ENCODE measurements at places on chromosomes 4 and X. TPM values are rescaled to one million over a fixed set of nuclear protein-coding genes. Genes with fewer than 3 reads are reported as not detected.

GRCh38 chr4:36665985-36666527, 384.6 kb downstream of the DTHD1 start:
- DNase-seq = no peak

The HAND2 gene
- 1.1 TPM for total RNA-seq

GRCh38 chrX:17511556-17511955, 136.6 kb downstream of the NHS start:
- DNase-seq = no peak

GRCh38 chr4:107468156-107468555, 251.9 kb downstream of the PAPSS1 start:
- no peak for DNase-seq

- DNase-seq = no peak
Measured at GRCh38 chrX:70527610-70528345, 83.1 kb downstream of the DLG3 start.

The IL2 gene
- not detected for total RNA-seq

DNA sequence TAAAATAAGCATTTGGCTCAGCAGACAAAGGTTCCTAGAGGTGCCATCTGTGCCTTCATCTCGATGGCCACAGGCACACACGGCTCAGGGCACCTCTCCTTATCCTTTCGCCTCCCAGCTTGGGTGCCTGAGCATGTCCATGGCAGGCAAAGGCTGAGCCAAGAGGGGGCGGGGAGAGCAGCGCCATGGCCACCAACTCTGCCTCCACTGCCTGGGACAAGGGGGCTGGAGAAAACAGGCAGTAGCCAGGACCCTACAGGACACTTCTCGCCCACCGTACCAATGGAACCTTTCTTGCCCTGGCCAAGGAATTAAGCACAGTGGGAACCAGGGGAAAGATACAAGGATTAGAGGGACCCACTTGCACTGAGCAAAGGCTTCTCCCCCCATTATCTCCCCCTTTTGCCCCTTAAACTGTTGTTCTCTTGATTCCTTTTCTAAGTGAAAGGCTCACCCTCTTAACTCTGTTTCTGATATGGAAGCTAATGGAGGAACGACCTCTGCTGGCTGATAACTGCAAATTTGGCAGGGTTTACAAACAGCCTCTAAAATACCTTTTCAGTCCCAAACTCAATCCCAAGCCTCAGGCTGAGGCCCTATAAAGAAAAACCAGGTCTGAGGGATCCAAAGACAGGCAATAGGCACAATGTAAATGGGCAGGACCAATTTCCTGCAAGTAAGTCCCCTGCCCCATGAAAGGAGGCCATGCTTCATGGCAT, 335.2 kb downstream of the ADAM29 start:
- DNase-seq = no peak

DNA sequence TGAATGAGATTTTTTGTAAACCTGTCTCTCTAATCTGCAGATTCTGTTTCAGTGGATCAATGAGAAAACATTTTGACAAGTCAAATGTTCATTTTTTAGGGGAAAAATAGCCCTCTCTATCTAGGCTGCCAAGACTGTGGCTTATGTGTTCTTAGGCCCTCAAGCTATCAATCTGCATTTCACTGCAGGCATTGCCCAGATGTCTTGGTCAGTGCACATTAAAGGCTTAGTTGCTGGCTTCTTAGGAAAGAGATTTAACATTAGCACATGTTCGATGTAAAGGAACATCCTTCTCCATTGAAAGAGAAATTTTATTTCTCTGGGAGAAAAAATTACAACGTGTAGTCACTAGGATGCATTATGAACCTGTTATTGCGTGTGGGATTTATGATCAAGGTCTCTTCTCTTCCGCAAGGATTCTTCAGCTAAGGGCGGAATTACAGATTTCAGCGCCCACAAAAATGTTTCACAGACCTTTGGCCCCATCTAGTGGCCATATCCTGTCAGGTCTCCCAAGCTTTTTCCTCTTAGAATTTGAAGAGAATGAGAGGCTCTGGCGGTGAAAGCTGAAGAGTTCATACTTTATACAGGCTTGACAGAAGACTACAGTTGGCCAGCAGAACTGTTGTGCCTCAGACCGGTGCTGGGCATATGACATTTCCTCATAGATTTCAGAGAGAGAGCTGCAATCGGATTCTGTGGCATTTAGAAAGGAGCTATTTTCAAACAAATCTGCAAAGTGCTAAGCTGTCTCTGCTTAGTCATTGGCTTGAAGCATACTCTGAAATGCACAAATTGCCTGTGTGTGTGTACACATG, 144.6 kb upstream of the NOCT start:
- DNase-seq = peak; percentile 82

The ASB12 gene
- 2.6 TPM for total RNA-seq

DNA sequence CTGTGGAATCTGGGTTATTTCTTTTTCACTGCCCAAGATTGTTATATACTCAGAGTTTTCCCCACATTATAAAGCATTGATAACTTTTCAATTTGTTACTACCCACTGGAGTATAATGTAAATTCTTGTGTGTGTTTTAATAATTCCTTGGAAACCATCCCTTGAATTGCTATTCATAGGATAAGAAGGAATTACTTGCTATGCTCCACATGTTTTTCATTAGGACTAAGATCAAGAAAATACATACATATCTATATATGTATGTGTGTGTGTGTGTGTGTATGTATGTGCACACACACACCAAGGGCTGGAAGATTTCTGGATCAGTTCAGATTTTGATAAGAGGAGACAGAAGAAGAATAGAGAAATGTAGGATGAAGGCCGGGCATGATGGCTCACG, 206.4 kb upstream of the JADE1 start:
- DNase-seq = peak; percentile 62

The XIAP gene
- 34.6 TPM for total RNA-seq

- DNase-seq = no peak
Measured at GRCh38 chr4:9845791-9846493, 64.5 kb downstream of the DRD5 start.

DNA sequence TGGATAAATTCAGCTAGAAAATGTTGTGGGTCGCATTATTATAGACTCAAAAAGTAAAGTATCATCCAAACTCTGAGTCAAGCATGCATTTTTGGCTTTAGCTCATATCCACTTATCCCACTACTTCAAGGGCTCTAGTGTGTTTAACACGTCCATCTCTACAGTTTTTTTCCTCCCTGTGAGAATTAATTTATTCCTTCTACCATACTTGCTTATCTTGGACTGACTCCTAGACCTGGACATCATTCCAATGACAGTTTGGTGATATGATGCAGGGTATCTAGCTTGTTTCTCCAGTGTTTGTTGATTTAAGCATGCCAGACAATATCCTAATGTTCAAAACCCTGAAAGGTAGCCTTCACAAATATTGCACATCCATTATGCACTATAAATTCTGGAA, 1037.1 kb upstream of the INTU start:
- no peak for DNase-seq

The EIF4E gene
- total RNA-seq = 125 TPM

- no peak for DNase-seq
Measured at GRCh38 chr4:105148356-105148755, 1.7 kb downstream of the TET2 start.

The TRIM75 gene
- total RNA-seq = not detected

The SPARCL1 gene
- 118 TPM for total RNA-seq

GRCh38 chr4:70997036-70997435, 3.6 kb downstream of the DCK start:
- no peak for DNase-seq

DNA sequence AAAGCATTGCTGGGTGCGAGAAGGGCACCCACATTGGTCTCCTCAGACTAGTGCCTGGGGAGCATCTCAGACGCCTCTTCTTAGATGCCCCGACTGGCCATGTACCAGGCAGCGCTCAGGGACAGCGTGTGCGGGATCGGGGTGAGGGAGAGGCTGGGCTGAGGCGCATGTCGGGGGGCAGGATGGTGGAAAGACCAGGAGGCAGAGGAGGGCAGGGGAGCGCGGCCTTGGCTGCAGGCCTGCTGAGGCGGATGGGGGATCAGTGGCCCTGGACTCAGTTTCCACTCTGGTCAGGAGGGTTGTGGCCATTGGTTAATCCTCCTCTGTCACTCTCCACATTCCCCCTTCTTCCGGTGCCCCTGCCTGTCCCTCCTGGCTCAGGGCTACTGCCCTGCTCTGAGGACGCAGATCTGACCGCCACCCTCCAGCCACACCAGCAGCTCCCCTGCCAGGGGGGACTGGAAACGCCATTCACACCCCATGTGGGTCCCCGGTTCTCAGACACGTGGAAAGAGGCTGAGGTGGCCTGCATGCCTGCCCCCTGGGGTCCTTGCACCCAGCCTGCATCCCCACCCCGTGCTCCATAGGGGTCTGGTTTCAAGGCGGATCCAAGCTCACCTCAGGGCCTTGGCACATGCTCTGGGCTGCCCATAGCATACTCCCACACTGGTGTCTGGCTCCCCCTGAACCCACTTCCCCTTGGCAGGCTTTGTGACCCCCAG, 105.9 kb downstream of the CPZ start:
- DNase-seq = no peak

DNA sequence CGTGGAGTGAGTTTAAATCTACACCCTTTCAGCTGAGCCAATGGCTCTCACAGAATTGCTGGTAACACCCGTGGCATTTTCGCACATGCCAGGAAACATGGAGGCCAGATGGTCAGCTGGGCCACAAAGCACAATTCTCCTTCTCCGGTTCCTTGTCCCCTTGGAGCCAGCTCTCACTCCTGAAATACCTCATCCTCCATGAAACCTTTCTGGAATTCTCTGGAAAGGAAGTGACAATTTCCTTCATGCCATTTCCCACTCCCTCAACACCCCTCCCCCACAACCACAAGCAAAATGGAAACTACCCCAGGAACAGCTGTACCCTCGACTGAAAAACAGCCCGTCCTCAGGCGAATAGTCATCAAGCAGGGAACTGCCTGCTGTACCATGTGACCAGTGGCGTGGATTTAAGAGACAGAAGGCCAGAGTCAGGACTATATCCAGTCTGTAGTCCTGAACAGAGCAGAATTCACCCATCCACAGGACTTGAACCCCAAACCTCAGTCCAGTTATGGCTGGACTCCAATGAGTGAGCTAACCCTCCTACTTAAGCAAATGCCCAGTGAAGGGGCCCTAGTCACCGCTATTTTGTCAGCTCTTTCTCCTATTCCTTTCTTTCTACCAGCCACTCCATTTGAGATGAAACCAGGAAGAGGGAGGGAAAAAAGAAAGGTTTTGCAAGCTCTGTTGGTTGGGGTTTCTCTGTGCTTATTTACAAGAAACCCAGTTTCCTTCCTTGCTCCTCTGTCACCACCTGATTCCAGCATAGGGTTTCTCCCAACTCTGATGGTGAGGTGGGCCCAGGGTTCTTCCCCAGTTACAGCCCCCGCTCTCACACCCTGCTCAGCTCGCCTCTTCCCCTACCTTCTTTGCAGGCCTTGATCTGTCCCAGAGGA, 24.5 kb downstream of the ELF4 start:
- no peak for DNase-seq

- no peak for DNase-seq
Measured at GRCh38 chrX:21691512-21692018, 33.4 kb upstream of the KLHL34 start.

- DNase-seq = no peak
Measured at GRCh38 chrX:22186165-22186564, 86.5 kb upstream of the CBLL2 start.

The NR0B1 gene
- total RNA-seq = not detected

The C1QTNF7 gene
- 3.7 TPM for total RNA-seq

The MAOB gene
- 2.5 TPM for total RNA-seq

DNA sequence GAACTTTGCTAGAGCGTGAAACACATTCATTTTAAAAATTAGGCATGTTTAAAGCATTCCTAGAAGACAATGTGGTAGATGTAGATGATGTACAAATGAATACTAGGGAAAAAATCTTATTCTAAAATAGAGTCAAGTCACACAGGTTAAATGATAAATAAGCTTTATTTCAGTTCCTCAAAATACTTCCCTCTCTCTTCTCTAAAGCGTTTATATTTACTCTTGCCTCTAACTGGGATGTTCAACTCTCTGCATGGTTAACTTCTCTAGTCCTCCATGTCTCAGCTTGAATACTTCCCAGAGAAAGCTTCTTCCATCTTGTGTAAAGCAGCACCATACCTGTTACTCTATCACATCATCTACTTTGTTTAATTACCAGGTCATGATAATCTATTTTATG, 30.9 kb upstream of the GLRA3 start:
- no peak for DNase-seq

GRCh38 chr4:89915937-89916336, 21.3 kb downstream of the MMRN1 start:
- DNase-seq = no peak

- DNase-seq = no peak
Measured at GRCh38 chr4:60637976-60638375, 562.1 kb upstream of the ADGRL3 start.

DNA sequence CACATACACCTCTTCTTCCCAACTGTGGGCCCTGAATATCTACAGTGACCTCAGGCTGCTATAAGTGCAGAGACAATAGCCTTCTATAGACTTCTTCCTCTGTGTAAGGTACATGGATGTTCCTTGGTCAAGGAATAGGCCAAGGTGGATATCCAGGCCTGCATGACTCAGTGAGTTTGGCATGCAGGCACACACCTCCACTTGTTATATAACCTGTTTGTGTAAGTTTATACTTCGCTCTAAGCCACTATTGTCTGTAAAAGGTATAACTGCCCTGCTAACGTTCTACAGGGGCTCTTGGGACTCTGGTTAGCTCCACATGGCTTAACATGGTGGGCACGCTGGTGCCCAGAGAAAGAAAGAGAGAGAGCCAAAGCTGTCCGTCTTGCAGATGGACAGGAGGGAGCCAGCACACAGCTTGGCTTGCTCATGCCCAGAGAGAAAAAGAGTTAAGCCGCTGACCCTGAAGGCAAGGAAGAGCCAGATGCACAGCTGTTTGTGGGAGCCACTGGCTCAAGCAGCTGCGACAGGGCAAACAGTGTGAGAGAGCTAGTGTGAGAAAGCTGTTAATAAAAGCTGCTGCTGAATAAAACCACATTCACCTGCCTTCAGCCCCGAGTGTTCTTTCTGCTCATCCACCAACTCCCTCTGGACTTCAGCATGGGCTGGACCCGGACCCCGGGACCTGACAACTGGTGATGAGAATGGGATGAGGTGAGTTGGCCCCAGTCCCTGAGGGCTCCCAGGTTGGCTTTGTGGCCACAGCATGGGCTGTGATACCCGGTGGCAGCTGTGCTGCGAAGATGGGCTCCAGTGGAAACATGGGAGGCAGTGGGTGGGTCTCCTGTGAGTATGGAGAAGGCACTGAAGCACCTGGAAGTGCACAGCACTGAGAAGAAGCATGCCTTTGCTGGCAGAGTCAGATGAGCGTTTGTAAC, 44.5 kb upstream of the ZBTB33 start:
- no peak for DNase-seq

The MFAP3L gene
- 10.5 TPM for total RNA-seq
